Esophagus squamous epithelium (tissue), 5 donors: ENCODE measurements at places on chromosomes 12 and 14.

DNA sequence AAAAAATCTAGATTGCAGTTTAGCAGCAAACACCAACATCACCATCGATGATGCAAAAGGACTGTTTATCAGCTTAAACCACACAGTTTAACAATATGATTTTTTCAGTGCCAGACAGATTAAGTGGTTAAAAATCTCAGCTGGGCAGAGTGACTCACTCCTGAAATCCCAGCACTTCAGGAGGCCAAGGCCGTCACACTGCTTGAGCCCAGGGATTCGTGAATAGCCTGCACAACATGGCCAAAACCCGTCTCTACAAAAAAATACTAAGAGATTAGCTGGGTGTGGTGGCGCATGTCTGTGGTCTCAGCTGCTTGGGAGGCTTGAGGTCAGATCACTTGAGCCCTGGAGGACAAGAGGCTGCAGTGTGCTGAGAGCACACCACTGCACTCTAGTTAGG, 8.9 kb downstream of the RSRC2 start:
- no peak for DNase-seq

DNA sequence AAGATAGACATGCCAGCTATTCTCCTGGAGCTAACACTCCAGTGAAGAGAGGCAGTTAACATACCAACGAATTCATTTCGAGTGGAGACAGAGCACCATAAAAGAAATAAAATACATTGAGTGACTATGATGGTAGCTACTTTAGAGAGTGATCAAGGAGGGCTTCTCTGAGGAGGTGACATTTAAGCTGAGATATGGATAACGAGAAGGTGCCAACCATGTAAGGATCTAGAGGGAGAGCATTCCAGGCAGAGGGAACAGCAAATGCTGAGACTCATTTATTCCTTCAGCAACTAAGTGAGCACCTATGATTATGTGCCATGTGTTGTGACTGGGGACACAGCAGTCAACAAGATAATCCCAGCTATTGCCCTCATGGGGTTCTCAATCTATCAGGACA, 28.3 kb upstream of the OAS1 start:
- DNase-seq: no peak

GRCh38 chr12:83850531-83850930, 1062.1 kb downstream of the SLC6A15 start:
- no peak for DNase-seq

DNA sequence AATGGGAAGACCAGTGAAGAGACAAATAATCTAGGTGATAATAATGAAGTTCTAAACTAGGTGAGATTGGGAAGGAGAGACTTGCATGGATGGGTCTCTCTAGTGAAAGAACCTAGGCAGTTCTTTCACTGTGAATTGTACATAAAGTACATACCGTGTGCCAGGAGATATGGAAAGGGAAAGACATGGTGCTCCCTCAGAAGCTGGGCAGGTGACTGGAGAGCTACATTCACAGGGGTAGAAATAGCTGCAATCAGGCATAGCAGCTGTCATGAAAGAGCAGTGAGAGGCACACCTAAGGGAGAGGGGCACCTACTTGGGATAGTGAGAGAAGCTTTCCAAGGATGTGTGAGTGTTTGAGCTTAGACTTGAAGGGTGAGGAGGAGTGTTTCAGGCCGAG, 9.3 kb downstream of the STK38L start:
- no peak for DNase-seq

- no peak for DNase-seq
Measured at GRCh38 chr12:34403706-34404376, 381.5 kb downstream of the ALG10 start.

DNA sequence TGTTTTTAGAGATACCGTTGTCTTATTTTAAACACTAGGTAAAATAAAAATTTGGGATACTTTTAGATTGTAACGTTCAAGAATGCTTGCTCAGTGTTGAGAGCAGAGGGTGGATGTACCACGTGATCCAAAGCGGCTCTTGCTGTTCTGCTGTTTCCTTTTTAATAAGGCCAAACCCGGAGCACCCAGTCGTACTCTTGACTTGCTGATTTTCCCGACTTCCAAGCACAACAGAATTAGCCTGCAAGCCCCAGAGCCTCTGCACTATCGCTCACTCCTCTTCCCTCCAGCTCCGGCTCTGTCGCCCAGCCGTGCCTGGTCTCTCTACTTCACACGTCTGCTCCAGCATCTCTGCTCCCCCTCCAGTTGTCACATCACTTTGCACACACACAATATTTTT, 77.3 kb downstream of the EMP1 start:
- no peak for DNase-seq

GRCh38 chr12:93447555-93448290, 6.0 kb upstream of the UBE2N start:
- no peak for DNase-seq

DNA sequence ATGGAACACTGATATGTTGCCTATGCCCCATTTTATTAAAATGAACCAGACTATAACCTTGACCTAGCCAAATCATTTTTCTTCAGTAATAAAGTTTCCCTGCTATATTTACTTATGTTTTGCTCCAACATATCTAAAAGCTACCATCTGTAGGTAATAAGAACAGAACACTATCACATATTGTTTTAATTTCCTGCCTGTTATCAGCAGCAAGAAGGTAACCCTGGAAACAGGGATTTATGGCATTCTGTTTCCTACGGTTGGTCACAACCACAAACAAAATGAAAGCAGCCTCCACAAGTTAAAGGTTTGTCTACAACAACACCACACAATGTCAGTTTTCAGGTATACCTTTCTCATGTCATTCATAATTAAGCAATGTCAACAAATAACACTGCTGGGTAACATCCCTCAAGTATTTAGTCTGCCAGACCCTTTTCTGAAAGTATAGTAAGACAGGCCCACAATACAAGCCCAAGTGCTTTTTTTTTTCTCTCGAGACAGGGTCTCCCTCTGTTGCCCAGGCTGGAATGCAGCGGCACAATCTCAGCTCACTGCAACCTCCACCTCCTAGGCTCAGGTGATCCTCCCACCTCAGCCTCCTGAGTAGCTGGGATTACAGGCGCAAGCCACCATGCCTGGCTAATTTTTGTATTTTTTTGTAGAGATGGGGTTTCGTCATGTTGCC, 25.5 kb downstream of the GCH1 start:
- DNase-seq: no peak

DNA sequence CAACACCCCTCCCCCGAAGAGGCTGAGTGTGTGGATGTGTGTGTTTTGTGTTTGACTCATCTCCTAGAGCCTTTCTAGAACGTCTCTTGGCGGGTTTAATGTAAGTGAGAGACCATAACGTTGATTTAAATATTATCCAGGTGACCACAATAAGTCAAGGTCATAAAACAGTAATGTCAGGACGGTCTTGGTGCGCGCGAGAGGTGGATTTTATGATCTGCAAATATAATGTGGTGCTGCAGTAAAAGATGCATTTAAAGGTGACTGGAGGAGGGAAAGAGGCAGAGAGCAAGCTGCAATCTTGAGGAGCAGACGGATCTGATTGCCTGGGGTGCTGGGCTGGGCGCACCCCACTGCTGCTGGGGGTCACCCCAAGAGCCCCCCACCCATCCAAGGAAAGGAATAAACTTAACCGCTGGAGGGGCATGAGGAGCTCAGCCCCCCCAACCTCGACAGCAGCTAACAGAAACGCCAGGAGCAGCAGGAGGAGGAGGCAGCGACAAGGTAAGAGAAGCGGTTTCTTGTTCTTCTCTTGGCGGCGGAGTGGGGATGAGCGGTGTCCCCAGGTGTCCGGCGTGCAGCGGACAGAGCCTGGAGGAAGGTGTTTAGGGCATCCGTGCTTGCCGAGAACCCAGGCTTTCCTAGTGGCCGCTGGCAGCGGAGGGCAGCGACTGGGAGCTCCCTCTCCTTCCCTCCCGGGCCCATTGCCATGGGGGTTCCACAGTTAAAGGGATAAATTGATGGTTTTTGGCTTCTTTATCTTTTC, 5.5 kb downstream of the HOXC10 start:
- DNase-seq: no peak

DNA sequence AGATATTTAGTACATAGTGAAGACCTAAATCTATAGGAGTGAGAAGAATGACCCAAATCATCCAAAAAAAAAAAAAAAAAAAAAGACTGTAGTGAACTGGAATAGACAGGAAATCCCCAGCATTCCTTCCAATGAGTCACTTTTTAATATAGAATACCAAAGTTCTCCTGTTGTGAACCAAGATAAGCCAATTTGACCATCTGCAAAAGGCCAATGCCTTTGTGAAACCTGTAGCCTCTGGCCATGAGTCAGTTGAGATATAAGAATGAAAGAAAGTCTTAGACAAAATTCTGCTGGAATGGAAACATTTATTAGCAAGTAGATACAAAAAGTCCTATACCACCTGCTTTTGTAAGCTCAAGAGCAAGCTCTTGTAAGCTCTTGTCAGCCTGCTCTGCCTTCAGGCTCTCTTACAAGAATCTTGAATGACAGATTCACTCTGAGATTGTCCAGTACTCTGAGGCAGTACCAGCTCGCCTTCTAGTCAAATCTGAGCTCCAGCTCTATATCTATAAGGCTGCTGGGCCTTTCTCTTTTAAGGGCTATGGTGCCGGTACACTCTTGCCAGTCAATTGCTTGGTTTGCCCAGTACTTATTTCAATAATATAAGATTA, 243.0 kb upstream of the TMTC1 start:
- no peak for DNase-seq

DNA sequence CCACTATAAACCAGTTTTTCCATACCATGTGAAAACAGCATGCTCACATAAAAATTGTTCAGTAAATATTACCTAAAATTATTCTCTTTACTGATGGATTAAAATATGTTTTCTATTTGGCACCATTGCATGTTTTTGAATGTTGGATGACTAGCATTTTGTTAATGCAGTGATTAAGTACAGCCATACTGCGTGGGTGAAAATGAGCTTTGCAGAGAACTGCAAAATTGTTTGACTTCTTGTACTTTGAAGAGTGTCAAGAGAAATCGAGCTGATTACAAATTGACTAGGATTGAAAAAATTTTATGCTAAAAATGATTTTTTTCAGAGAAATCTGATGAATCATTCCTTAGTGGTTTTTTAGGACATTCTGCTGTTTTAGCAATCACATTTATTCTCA, 452.9 kb downstream of the RPL10L start:
- DNase-seq: no peak

- DNase-seq: no peak
Measured at GRCh38 chr12:125105600-125105999, 40.4 kb downstream of the AACS start.

DNA sequence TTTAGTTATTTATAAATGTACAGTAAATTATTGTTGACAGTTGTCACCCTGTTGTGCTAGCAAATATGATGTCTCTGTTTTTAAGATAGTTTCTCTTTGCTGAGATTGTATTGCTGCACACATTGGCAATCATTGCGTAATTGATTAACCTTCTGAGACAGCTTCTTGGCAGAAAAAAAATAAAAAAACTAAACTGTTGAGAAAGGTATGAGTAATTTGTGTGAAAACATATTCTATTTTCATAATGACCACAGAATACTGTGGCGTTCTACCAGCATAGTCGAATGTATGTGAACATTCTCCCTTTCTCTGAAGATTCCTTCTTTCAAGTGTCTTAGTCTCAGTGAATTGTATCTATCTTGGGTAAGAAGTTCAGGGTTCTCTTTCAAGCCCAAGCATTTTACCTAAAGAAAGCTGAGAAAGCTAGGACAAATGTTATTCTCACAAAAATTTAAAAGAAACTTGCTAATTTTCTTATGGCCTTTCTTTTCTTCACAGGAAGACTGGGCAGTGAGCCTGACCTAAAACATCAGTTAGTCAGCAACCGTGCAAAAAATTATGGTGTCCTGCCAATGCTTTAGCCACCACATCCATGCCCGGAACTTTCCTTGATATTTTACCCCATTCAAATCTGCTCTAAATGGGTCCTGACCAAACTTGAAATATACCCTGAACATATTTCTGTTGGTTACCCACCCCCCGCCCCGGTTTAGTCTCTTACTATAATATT, 69.0 kb upstream of the REP15 start:
- DNase-seq: no peak

DNA sequence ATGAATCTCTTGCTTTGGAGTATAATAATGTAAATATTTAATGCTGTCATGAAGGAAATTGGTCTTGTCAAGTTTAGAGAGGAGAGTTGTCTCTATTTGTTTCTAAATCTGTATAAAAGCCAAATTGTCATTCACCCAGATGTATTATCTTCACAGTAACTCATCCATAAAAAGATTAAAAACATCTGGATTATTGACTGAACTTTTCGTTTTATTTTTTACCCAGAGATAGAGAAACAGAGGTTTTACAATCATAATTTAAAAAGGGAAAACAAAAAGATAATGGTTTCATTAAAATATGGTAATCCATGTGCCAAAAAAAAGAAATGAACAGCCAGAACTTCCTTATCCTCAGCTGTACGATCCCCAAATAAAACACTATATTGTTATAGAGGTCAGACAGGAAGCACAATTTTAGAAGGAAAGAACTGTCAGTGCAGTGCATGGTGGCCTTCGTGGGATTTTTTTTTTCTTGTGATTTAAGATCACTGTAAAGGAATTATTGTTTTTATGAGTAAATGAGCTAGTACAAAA, 125.9 kb downstream of the ACSS3 start:
- DNase-seq: no peak

- DNase-seq: no peak
Measured at GRCh38 chr14:103127861-103128598, 4.8 kb downstream of the TNFAIP2 start.

DNA sequence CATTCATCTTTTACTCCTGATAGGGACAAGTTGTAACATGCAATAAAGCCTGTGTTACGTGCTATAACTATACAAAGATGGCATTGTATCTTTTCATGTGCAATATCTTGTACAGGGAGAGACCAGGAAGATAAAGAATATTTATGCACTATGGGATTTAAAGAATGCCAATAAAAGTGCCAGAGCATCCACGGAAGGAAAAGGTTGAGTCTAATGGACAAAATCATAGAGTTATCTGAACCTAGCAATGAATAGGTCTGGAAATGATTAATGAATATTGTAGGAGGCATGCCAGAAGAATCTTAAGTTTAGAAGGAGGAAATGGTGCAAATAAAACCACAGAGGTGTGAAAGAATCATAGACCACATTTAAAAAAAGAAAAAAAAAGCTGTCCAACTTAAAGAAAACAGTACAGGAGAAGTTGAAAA, 263.9 kb downstream of the KCNC2 start:
- no peak for DNase-seq

DNA sequence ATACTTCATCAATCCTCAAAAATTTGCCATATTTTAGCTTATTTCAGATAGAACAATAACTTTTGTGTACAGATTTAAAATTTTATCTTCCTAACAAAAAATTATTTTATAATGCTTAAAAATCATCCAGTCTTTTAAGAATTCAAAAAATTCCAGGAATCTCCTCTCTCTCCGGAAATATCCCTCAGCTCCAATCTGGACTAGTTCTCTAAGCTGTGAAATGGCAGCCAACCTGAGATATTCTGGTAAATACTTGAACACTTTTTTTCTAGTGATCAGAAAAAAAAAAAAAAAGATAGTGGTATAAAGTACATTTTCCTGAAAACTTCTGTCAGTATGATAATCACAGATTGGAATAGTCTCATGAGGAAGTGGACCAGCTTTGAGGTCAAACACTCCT, 57.6 kb downstream of the SSPN start:
- no peak for DNase-seq

- DNase-seq: no peak
Measured at GRCh38 chr14:98186140-98186539, 1085.9 kb downstream of the BCL11B start.
